Activated gamma-delta T cell (primary cell): ENCODE measurements at places on chromosomes 7 and 10.

DNA sequence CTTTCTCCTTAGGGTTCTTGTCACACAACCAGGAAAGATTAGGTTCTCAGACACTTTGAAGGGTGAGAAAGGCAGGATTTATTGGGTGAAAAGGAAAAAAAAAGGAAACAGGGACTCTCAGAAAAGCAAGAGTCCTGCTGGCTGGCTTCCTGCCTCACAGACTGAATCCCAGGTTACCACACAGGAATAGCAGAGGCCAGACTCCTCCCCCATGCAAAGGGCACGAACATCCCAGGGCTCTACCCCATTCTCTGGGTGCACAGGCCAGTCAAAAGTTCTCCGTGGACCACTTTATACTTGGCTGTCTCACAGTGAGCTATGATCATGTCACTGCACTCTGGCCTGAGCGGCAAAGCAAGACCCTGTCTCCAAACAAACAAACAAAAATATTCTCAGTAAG, 42.6 kb downstream of the HOXA1 start:
- DNase-seq = no peak

- no peak for DNase-seq
Measured at GRCh38 chr10:112712536-112712935, 237.5 kb upstream of the TCF7L2 start.

DNA sequence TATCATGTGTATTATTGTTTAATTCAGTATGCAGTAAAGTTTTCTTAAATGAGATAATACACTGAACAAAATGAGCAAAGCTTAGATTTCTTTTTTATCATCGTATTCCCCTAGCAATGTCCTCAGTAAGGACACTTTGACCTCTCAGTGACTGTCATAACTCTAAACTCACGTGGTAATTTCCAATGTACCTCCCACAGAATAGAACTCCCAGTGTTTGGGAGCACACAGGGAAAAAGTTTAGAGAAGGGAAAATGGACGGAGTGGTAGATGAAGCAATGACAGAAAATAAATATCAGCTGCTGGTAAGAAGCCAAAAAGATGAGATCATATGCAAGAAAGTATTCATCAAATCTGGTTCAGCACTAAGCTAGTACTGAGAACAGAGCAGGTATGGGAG, 758.6 kb upstream of the KCND2 start:
- no peak for DNase-seq

GRCh38 chr7:103011650-103012049, 62.9 kb downstream of the FBXL13 start:
- DNase-seq = no peak

DNA sequence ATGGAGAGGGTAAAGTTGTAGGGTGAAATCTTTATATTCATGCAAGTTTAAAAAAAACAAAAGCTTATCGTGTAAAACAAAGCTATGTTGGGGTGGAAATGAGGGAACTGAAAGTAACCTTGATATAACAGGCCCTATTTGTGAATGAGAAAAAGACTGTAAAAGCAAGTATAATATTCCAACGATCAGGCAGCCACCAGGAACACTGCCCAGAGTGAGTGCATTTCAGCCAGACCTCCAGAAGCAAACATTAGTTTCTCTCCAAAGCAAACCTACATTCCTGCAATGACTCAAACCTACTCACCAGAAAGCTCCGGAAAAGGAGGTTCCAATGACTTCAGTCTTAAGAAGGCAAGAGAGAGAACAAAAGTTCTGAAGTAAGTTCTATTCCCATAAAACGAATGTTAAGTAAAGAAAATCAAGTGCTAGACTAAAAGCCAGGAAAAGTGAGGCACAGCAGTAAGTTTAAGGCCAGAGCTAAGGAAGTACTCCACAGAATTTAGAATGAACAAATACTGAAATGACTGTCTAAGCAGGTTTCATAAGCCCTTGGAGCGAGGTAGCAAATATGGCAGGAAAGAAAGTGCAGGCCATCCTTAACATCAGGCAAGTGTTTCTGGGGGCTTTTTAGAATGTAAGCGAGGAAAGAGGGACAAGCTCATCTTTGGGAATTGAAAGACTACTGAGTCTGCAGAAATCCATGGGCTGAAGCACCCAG, 493.1 kb downstream of the XPNPEP1 start:
- no peak for DNase-seq

DNA sequence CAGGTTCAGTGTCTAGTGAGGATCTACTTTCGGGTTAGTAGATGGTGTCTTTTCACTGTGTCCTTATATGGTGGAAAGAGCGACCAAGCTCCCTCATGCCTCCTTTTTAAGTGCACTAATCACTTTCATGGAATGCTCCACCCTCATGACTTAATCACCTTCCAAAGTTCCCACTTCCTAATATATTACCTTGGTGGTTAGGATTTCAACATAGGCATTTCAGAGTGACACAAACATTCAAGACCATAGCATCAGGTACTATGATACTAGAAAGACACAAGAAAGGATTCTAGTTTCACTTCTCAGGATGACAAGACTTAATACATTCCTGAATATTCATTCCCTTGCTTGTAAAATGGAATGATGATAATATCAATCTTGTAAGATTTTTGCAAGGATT, 119.1 kb upstream of the FAM3C start:
- no peak for DNase-seq

DNA sequence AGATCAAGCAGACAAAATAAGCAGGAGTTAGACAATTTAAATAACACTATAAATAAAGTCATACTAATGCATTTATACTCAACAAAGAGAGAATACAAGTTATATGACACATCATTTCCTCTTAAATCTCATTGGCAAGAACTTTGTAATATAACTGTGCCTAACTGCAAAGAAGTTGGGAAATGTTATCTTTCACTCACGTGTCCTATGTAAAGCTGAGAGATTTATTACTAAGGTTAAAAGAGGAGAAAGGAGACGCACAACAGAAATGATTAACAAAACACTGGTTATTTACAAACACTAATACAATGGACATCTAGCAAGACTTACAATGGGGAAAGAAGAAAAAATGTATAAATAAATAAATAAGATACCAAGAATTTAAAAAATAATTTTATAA, 12.7 kb upstream of the TMEM273 start:
- no peak for DNase-seq

DNA sequence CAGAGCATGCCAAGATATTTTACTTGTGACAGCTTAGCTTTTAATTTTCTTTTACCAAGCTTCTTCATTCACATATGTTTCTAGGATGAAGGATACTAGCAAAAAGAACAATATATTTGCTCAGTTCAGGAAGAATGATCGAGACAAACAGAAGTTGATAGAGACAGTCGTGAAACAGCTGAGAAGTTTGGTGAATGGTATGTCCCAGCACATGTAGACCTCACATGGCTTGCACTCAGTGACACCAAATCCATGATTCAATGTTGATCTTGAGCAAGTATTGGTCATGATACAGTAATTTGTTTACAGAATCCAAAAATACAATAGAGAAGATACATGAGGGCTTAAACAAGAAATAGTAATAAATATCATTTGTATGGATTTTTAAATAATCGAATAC, 2.5 kb upstream of the CYP26C1 start:
- no peak for DNase-seq

- DNase-seq = no peak
Measured at GRCh38 chr7:134636008-134636449, 10.6 kb upstream of the BPGM start.

DNA sequence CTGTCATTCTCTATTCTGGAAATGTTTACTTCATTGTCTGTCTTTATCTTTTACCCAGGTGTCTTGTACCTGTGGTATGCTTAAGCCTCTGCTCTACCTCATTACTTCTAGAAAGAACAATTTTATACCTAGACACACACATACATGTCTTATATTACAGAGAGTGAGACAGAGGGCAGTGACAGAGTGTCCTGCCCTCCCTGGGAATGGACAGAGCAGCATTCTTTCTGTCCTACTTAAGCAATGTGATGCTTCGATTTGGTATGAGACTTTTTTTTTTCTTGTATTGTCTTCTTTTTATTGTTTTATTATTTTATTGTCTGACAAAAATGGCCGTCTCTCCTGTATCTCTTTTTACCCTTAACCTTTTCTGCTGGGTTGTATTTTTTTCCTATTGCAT, 286.1 kb downstream of the EXOC4 start:
- DNase-seq = no peak

GRCh38 chr7:80275192-80275605, 140.6 kb downstream of the GNAI1 start:
- DNase-seq = no peak

DNA sequence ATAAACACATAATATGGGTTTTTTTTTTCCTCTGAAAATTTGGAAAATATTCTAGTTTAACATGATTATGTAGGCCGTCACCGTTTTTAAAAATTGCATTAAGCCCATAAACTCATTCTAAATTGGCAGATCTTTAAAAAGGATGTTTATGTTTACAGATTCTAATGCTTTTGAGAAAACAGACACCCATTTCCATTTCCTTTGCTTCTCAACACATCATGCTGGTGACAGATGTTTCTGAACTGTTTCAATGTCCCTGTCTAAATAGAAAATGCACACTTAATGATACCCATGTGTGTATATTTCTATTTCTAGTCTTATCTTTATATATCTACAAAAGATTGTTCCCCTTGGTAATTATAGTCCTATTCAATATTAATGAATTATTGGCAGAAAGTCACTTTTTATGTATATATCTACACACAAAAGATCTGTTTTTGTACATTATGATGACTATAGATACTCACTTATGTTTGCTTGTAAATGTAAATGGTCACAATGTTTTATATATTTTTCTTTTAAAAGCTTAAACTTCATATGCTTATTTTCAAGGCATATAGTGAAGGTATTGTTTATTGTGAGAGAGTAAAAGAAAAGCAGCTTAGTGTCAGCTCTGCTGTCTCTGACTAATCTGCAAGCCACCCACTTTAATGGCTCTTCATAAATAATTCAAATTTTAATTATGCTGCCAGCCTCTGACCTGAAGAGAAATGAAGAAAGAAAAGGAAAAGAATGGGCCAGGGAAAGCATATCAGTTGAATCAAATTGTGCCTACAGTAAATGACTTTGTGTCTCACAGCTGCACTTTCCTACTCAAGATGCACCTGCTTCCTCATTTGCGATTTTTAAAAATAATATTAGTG, 179.4 kb downstream of the CACNA2D1 start:
- DNase-seq = no peak

GRCh38 chr7:141688043-141688442, 13.9 kb downstream of the DENND11 start:
- no peak for DNase-seq

DNA sequence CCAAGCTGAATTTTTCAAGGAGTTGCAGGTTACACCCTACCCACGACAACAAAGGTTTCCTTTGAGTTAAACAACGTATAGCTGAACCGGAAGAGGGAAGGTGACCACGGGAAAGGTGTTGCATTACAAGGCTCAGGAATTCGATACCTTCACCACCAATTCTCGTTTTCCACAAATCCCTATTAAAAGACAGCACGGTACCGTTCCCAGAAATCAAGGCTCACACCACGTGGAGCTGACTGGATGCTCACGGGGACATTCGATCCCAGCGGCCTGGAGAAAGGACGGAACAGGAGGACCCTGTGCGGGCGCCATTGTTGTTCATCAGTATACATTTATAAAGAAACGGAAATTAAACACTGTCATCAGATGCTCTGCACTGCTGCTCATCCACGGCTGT, 56.4 kb downstream of the CTBP2 start:
- no peak for DNase-seq

DNA sequence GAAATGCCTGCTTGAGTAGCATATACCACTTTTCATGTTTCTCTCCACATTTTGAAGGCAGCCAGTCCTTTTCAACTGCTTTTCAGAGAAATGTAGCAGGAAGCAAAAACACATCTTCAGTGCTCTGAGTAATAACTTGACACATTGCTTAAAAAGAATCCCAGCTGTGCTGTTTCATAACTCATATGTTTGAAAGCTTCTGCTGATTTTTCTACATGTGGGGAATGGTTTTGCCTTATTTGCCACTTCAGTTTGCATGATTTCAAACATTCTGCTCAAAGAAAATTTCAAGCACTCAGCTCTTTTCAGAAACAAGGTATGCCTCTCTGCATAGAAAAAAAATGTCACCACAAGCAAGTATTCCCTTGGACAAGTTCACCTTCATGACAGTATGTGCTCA, 732.8 kb downstream of the POM121L12 start:
- no peak for DNase-seq

- no peak for DNase-seq
Measured at GRCh38 chr10:74145133-74145532, 5.5 kb downstream of the AP3M1 start.

GRCh38 chr10:15166325-15166724, 2.2 kb downstream of the NMT2 start:
- no peak for DNase-seq

GRCh38 chr10:2081501-2081900, 344.2 kb upstream of the ADARB2 start:
- no peak for DNase-seq

DNA sequence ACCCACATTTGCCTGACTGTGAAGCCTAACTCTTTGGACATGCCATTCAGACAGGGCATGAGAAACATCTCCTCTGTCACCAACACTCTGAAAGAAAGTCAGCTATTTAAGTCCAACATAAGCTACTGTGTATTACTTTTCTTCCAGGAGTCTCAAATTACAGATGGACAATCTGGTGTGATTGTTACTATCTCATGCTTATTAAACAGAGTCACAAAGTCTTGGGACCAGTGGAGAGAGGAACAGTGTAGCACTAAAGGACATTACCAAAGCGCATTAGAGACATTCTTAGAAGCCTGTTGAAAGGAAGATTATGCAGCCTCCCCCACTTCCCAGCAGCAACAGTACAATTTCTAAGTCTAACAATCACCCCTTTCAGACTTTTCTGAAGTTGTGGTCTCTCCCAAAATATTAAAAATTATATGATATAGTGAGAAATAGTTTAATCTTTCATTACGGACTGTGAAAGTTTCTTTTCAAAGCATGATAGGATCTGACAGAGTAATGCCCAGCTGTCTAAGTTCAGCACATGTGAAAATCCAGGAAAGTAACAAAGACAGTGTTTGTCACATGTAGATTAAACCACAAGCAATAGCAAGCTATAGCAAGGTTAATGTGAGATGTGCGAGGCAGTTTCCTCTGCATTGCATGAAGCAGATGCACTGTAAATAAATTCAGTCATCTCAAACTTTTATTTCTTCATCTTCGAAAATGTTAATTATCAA, 280.9 kb upstream of the FZD8 start:
- no peak for DNase-seq

DNA sequence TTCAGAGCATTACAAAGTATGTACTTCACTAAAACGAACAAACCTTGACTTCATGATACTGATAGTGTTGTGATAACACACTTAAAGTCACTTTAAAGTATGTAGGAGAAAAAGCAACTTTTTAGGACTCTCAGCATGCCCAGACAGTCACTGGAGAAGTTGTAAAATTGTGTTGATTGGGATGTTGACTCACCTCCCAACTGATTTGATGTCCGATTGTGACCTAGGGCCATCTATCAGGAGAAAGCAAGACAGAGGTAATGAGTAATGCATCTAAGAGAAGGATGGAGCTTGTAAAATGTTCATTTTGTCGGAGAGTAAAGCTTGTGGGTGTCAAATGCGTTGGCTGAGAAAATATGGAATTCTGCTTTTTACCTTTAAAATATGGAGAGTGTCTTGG, 135.4 kb upstream of the SEMA3D start:
- no peak for DNase-seq
